ENCODE measurements at places on chromosomes 7 and 10. TPM values are rescaled to one million over a fixed set of nuclear protein-coding genes. Genes with fewer than 3 reads are reported as not detected.

The ASIC3 gene
- total RNA-seq = 1.1 TPM

The TUBAL3 gene
- 0.16 TPM for total RNA-seq

The SVOPL gene
- 2.5 TPM for total RNA-seq

The AKR1D1 gene
- not detected for total RNA-seq

The ITGA8 gene
- total RNA-seq = 62.2 TPM

The HYAL4 gene
- total RNA-seq = not detected

The C7orf57 gene
- total RNA-seq = 0.21 TPM

Data from urinary bladder (tissue), 4 donors.